ENCODE measurements at places on chromosomes 3 and 15.

GRCh38 chr3:71485896-71486295 lies 97.6 kb downstream of the FOXP1 start:
- DNase-seq, result no peak

- no peak for DNase-seq
Observed at GRCh38 chr15:48076454-48076853, 44.3 kb upstream of the SLC24A5 start.

- DNase-seq, result no peak
Observed at GRCh38 chr15:74798388-74799254, 14.0 kb upstream of the LMAN1L start.

DNA sequence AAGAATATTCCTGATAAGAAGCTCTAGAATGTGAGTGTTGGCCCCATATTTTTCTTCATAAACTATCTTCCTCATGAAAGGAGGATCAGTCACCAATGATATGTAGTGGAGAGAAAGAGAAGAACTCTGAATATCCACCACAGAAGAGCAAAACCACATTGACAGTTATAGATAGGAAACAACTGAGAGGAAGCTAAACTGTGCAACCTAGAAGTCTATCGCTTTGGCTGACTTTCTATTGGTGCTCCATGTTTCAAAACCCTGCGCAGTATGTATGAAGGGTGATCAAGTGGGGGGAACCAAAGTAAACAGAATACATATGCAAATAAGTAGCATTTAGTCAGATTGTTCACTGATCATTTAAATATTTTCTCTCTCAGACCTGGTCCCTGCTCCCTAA lies 41.0 kb upstream of the ZNF280D start:
- no peak for DNase-seq

GRCh38 chr15:94057305-94057704 lies 174.1 kb upstream of the MCTP2 start:
- no peak for DNase-seq

- no peak for DNase-seq
Observed at GRCh38 chr3:102174312-102174712, 260.5 kb upstream of the ZPLD1 start.

GRCh38 chr3:183123891-183124290 lies 24.6 kb upstream of the MCCC1 start:
- DNase-seq, result no peak

DNA sequence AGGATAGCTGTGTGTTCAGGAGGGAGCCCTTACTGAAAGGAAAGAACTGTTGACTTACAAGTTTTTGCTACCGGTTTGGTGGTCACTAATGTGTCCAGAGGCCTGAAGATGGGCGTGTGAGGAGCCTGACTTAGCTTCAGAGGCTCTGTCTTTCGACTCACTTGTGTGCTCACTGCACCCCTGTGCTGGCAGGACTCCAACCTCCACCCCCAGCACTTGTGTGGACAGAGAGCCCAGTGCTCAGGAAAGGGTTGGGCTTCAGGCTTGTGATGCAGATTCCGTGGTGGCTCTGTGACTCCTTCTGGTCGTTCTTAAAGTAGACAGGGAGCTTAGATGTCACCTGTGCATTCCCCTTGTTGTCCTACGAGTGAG lies 100.9 kb downstream of the PGPEP1L start:
- DNase-seq, result no peak

DNA sequence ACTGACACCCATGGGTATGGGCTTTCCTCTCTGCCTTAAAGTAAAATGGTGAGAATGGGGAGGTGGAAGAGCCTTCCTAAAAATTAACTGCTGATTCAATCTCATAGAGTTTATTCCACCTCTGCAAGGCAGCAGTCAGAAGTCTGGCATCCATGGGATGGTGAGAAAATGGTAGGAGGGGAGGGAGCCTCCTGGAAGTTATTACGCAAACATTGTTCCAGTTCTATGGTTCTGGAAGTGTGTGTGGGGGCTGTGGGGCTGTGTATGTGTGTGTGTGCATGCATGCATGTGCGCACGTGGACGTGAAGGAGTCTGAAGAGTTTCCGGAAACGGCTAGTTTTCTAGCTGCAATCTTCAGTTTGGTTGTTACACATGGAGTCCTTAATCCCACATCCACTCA lies 177.6 kb downstream of the KCNAB1 start:
- DNase-seq, result no peak

DNA sequence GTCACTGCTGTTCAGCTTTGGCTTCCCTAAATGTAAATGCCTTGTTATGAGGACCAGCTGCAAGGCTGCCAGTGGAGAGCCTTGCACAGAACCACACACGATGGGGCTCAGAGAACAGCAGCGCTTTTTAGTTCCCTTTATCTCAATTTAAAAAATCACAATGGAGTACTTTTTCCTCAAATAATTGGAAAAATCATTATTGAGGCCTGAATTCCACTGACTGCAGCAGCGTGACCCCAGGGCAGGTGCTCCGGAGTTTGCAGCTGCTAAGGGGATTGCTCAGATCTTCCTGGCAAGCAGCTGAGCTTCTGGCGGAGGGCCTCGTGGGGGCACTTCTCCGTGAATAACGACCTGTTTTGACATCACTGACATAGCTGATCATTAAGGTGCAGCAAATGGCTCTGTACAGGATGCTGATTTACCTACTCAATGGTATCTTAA lies 245.6 kb upstream of the TRIM42 start:
- no peak for DNase-seq

GRCh38 chr3:119723022-119723421 lies 20.2 kb downstream of the CFAP91 start:
- DNase-seq, result no peak

GRCh38 chr3:183911087-183911486 lies 26.4 kb upstream of the PARL start:
- no peak for DNase-seq

DNA sequence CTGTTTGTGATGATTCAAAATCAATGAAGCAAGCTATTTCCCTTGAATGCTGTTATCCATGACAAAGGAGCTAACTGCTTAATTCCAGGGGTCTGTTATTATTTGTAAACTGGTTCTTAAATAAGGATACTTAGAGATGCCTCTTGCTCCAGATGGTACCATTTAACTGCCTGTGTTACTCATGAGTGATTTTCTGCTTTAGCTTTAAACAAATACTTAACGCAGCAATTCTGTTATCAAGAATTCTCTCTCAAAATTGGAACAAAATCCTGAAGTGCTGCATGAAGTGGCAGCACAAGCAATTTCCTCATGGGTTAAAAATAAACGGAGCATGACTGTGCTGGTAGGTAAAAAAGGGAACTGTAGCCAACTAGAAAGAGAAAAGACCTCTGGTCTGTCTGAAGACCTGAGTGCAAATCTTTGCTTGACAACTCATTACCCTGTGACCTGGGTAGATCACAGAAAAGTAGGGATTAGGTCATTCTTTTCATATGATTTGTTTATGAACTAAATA lies 62.5 kb upstream of the GBE1 start:
- no peak for DNase-seq

DNA sequence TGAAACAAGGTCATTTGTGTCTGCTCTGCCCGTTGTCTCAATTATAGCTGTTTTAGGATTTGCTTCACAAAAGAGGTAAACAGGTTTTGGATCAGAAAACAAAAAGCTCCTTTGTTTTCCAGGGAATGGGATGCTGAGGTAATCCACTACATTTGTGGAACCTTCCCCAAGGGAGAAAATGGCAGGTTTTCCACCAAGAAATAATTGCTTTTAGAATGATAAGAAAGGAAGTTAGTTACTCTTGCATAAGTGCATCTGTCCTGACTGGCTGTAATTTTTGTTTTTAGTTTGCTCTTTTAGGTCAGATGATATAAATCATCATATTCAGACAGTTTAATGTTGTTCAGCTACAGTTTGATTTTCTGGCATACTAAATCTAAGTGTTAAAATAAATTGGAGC lies 198.5 kb upstream of the COL8A1 start:
- DNase-seq, result no peak

DNA sequence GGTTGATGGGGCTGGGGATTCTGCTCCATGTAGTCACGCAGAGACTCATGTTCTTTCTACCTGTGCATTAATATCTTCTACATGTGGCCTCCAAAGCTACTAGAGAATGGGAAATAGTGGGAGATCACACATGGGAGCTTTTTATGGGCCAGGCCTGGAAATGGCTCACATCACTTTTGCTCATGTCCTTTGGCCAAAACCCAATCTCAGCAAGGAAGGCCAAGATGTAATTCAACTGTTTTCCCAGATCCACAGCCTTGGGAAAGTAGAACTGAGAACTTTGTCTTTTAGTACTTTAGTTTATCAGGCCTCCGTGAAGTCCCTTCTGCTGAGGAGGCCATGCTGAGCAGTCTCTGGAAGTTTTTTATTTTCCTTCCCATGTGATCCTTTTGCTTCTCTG lies 73.2 kb upstream of the SLC4A7 start:
- DNase-seq, result no peak

- DNase-seq, result no peak
Observed at GRCh38 chr15:63107895-63108546, 13.6 kb upstream of the LACTB start.

DNA sequence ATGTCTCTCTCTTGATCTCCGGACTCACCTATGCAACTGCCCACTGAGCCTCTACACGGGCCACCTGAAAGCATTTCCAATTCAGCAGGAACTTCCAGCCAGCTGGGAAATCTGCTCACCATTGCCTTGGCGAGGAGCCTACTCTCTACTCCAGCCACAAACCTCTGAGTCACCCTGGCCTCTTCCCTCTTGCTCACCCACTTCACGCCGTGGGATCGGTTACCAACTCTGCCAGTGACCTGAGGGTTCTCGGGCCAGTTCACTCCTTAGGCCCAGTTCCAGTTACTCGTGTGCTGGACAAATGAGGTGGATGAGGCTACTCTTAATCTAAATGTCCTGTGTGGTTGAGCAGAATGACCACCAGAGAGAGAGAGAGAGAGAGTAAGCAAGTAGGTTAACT lies 70.1 kb downstream of the CEMIP start:
- no peak for DNase-seq

GRCh38 chr3:128293930-128294329 lies 140.6 kb downstream of the EEFSEC start:
- no peak for DNase-seq

- no peak for DNase-seq
Observed at GRCh38 chr15:74461847-74462511, 1.0 kb upstream of the UBL7 start.

DNA sequence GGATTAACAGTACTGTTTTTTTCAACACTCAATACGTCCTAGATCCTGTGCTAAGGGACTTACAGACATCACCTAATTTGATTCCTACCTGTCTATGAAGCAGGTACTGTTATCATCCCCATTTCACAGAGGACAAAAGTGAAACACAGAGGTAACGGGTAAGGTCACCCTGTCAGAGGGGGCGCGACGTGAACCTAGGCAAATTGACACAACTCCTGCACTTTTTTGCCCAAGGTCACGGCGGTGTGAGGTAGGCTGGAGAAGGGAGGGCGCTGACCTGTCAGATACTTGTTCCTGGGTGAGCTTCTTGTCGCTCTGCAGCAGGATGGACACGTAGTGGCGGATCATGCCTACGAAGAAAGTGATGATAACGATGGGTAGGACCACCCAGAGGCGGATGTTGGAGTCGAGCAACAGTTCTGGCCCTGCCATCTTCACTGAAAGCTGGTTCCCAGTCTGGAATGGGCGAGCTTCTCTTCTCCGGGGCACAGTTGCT lies 363 bp downstream of the EMC3 start:
- no peak for DNase-seq

DNA sequence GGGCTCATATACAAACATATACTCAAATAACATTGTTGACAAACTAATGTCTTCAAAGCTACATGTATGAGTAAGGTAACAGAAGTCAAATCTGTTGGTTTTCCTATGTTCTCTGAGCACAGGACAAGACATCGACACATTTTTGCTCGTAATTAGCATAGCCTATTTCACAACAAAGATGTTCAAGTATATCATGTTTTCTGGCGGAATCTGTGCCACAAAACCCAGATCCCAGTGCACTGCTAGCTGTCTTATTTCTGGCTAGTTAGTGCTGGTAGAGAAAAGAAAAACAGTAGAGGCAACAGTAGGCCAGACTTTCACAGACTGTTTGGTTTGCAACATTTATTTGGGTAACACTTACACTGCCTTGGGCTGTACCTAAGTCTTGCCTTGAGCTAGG lies 51.2 kb downstream of the RUBCN start:
- DNase-seq, result no peak

- no peak for DNase-seq
Observed at GRCh38 chr3:193872265-193872753, 263.6 kb upstream of the HES1 start.

- peak; percentile 83 for DNase-seq
Observed at GRCh38 chr15:45456212-45457106, 66.1 kb downstream of the SLC30A4 start.

DNA sequence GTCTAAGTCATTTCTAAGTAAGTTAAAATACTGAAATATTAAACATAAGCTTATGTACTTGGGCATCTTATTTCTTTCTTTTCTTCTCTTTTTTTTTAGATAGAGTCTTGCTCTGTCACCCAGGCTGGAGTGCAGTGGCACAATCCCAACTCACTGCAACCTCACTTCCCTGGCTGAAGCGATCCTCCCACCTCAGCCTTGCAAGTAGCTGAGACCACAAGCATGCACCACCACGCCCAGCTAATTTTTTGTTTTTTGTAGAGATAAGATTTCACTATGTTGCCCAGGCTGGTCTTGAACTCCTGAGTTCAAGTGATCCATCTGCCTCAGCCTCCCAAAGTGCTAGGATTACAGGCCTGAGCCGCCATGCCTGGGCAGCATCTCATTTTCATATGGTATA lies 16.0 kb upstream of the ZNF710 start:
- DNase-seq, result no peak

GRCh38 chr3:115968871-115969270 lies 345.6 kb downstream of the GAP43 start:
- DNase-seq, result no peak

DNA sequence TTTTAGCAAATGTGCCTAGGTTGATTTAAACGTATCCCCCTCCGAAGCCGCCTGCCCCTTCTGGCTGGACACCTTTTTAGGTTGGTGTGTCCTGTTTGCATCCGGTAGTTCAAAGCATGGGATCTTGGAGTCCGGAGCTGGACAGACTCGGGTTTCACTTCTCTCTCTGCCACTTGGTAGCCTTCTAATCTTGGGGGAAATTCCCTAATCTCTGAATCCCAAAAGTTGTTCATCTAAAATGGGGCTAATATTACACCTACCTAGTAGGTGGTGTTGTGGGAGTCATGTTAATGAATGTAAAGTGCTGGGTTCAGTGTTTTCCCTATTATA lies 760 bp downstream of the FANCI start:
- no peak for DNase-seq

- DNase-seq, result no peak
Observed at GRCh38 chr3:39176025-39176714, 16.2 kb downstream of the XIRP1 start.

DNA sequence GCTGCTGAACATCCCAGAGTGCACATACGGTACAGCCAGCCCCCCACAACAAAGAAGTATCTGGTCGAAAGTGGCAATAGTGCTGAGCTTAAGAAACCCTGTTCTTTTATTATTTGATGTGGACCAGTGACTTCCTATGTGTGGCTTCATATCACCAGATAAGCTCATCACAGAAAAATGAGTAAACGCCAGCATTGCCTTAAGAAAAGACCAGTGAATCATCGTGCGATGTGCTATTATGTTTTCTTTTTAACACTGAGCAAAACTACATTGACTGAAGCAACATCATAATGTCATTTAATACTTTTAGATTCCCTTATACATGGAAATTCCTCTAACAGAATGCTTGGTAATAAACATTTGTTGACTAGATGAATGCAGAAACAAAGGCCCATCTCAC lies 45.2 kb upstream of the ARRDC4 start:
- DNase-seq, result no peak
